Activated T-cell treated with anti-CD3 and anti-CD28 coated beads for 1 hour (primary cell): ENCODE measurements at places on chromosomes 12 and 14.

DNA sequence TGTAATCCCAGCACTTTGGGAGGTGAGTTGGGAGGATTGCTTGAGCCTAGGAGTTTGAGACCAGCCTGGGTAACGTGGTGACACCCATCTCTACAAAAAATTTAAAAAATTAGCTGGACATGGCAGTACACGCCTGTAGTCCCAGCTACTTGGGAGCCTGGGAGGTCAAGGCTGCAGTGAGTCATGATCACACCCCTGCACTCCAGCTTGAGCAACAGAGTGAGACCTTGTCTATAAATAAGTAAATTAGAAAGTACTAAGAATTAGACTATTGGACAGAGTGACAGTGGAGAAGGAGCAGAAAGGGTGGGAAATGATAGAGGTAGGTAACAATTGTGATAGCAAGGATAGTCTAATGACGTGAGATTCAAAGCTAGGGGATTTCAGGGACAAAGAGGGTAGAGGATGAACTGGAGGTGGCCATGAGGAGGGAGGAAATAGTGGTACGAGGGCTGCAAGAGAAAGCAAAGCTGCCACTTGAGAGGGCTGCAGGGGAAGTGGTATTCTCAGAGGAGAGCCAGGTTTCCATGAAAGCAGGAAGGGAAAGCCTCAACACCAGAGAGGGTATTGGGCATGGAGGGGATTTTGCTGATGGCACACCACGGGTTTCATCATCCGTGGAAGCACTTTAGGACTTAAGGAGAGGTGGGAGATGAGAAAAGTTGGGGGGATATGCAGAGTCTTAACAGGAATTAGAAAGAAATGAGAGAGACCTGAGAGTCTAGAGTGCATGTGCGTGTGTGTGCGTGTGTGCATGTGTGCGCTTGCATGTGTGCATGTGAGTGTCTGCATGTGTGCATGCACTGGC lies 85.6 kb downstream of the SYNE2 start:
- DNase-seq: no peak

DNA sequence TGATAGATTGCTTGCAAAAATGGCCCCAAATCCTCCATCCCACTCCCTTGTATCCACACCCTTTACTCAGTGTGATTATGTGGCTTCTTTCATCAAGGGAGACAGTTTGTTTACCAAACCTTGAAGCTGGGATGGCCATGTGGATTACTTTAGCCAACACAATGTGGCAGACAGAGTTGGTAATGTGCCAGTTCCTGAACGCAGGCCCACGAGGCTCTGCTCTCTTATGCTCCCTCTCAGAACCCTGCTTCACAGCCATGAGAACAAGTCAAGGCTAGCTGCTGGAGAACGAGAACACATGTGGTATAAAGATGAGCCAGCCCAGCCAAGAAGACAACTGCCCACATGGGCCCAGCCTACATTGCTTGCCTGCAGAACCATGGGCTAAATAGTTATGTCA lies 162.3 kb downstream of the NDUFA12 start:
- no peak for DNase-seq

GRCh38 chr14:33348510-33348909 lies 409.8 kb downstream of the NPAS3 start:
- no peak for DNase-seq

- no peak for DNase-seq
Observed at GRCh38 chr12:124639122-124639806, 71.9 kb upstream of the NCOR2 start.

- DNase-seq: no peak
Observed at GRCh38 chr14:104395941-104396681, 183.5 kb upstream of the C14orf180 start.

DNA sequence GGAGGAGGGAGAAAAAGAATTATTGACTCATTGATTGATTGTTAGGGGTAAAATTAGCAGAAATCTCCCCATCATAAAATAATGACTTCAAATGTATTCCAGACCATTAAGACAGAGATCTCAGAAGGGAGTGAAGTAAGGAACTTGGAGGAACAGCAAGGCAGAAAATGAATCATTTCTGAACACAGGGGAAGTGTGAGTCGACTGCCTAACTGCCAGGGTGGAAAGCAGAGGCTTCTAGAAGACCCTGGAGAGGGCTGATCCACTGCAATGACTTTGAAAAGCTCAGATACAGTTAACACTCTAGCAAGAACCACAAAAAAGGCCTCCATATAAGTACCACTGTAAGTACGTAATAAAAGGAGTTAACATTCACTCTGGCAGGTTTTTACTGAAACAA lies 9.7 kb downstream of the GLTP start:
- no peak for DNase-seq

DNA sequence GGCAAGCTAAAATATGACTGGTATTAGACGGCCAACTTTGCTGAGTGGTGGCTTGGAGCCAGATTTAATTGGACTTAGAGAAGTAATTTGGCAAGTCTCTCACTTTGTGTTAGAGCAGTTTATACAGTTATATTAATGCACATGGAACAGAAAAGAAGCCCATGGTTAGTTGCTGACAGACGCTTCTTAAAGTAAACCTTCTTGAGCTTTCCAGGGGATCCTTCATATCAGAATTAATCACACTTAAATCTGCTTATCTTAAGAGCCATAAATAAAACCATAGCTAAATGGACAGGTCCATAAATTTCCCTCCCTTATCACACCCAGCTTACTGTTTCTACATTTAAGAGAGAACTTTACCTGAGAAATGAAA lies 9.6 kb downstream of the GSG1 start:
- DNase-seq: no peak
